ENCODE measurements at places on chromosomes 2 and 18. TPM values are rescaled to one million over a fixed set of nuclear protein-coding genes. Genes with fewer than 3 reads are reported as not detected.

GCKR gene
- not detected for total RNA-seq

MC2R gene
- total RNA-seq, result not detected

ACVR1C gene
- 0.72 TPM for total RNA-seq

GDF7 gene
- under 0.01 TPM for total RNA-seq

ESPNL gene
- total RNA-seq, result not detected

TUBA4B gene
- not detected for total RNA-seq

REG1B gene
- not detected for total RNA-seq

ERFE gene
- total RNA-seq, result 2.3 TPM

TMEM178A gene
- total RNA-seq, result 0.43 TPM

C2orf78 gene
- not detected for total RNA-seq

All from tracheal epithelial cell (primary cell).